Activated CD4-positive, alpha-beta T cell treated with anti-CD3 and anti-CD28 coated beads, Interleukin-2, amount 50 U/mL, for 4 hours (primary cell): ENCODE measurements at places on chromosomes 5 and 9.

DNA sequence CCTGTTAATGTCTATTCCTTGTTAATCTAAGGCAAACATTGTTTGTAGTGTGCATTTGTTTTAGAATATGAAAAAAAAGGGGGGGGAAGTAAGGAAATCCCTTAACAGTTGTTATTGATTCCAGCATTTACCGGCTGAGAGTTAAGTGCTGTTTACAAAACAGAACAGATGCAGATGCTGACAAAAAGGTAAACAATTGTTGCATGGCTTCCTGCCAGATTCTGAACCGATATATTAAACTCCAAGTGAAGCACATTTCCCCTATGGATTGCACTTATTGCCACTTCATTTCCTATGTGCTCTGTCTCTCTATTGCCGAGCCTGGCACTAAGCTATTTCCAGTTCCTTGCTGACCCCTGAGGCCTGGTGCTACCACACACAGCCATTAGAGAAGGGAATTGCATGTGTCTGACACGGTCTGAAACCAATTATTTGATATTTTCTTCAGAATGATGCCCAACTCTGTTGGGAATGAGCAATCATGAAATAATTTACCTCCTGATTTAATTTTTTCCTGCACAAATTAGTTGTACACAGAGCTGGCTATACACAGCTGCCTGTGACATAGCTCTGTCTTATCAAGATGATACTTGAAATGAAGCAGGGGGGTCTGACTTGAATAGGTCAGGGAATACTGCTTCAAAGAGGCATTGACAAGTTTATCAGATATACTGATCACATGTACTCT lies 109.8 kb downstream of the KIAA0825 start:
- DNase-seq: no peak

DNA sequence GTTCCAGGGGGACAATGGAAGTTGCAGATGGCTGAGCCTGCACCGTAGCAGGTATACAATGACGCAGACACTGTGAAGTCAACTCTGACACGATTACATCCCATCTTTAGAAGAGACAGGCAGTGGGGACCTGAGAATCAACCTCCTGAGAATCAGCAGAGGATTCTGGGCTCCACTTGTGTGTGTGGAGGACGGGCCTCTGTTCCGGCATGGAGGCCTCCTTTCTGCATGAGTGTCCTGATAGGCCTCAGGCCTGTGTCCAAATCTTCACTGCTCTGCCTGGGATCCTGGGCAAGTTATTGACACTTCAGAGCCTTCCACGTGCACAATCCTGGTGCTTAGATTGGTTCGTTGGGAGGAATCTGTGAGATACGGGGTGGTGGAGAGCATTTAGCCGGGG lies 151.2 kb upstream of the COL5A1 start:
- no peak for DNase-seq

- DNase-seq: no peak
These were observed 176.9 kb downstream of the RGS3 start for GRCh38 chr9:113640418-113640817.

DNA sequence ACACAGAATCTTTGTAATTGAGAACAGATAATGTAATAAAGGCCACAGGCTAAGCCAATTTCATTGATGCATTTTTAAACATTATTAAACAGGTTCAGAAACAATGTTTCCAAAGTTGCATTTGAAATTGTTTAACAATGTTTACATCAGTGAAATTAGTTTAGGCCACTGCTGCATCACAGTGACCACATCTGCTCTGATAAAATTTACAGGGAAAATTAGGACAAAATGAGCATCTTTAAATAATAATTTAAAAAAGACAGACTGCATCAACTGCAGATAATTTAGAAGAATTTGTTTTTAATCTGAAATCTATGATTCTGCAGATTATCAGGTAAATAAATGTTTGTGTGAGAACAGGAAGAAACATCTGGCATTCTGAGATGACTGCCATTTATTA lies 420.4 kb downstream of the BNC2 start:
- DNase-seq: no peak

DNA sequence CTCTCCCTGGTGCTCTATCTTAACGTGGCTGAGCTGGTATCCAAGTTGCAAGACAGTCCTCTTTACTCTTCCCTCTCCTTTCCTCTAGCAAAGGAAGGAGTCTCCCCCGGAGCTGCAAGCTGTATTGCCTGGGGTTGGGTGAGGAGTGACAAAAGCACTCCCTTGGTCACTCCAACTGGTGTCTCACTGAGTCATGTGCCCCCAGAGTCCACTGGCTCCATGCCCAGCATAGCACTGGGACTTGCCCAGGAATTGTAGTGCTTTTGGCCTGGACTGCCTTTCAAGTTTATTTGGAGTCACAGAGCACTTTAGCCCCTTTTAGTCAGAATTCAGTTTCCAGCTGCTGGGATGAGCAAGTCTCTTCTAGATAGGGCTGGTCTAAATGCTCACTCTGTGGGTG lies 82.6 kb upstream of the FST start:
- no peak for DNase-seq

DNA sequence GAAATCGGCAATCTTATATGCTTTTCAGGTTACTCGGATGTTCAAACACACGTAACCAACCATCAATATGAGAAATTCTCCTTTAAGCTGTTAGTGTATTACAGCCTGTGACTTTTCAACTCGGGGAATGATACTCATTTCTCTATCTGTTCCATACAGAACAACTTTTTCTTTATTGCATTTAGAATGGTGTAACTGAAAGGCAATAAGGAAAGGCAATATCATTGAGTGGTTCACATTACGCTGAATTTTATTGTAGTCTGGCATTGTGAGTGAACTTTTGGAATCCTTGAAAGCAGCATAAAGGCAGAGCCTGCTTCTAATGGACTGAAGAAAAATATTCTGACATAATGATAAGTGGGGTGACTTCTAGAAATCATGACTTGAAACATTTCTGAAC lies 54.4 kb upstream of the MEF2C start:
- DNase-seq: no peak

DNA sequence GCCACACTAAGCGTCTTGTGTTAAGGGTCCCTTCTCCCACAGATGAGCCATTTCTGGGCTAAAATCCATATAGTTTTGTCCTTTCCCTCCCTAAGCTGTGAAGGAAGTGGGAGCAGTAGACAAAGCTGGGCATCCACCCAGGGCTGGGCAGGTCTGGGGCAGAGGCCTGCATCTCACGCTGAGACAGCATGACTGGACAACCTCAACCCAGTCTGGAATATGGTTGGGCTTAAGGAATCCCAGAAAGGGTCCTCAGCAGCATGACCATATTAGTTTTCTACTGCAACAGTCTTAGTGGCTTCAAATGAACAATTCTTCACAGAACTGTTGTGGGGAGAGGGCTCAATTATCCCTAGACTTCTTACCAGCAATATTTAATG lies 173.8 kb downstream of the AUH start:
- no peak for DNase-seq
